Stimulated activated CD4-positive, alpha-beta T cell treated with anti-CD3 and anti-CD28 coated beads, TNF-alpha, amount 100 ng/mL, for 24 hours (primary cell): ENCODE measurements at places on chromosomes 5 and 9.

DNA sequence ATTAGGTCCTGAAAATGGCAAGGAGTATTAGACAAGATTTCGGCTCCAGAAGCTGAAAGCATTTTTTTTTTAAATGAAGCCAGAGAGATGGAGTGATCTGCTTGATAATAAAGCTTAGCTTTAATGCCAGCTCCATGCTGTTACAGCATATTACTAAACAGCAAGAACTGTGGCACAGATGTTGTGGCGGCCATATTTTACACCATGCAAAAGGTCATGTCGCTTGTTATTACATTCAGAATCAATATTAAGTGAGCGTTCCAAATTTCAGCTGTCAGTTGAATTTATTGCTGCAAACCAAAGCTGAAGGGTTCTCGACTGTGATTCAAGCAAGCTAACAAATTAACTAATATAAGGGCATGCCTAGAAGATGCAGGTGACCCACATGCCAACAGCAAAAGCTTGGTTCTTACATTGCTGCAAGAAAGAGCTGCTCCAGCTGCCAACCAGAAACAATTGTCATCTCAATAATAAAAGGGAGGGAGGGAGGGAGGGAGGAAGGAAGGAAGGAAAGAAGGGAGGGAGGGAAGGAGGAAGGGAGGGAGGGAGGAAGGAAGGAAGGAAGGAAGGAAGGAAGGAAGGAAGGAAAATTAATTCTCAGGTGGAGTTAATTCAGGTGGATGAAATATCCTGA lies 517.7 kb upstream of the WWC1 start:
- DNase-seq = no peak

GRCh38 chr5:172730981-172731679 lies 39.9 kb downstream of the DUSP1 start:
- DNase-seq = no peak

DNA sequence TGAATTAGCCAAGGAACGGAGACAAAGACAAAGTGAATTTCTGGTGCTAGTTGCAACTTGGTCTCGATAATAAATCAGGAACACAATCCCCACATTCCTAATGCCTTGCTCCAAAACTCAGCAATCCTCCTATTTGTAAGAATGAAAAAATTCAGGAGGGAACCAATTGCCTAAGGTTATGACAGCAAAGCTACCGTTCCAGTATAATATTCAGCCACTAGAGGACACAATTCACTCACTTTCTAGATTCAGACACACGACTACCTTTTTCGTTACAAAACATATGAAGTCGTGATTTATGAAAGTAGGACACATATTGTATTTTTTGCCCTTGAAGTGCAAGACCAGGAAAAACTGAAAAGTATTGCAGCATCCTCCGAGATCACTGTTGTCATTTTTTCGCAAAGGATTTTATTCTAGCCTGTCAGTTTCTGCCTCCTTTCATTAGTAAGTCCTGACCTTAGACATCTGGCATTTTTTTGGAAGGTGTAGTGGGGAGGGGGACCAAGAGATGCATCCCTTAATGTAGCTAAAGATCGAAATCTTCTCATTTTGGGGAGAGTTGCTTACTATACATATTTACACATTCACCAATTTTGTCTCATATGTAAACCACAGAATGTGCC lies 133.1 kb downstream of the DOCK8 start:
- DNase-seq = no peak

DNA sequence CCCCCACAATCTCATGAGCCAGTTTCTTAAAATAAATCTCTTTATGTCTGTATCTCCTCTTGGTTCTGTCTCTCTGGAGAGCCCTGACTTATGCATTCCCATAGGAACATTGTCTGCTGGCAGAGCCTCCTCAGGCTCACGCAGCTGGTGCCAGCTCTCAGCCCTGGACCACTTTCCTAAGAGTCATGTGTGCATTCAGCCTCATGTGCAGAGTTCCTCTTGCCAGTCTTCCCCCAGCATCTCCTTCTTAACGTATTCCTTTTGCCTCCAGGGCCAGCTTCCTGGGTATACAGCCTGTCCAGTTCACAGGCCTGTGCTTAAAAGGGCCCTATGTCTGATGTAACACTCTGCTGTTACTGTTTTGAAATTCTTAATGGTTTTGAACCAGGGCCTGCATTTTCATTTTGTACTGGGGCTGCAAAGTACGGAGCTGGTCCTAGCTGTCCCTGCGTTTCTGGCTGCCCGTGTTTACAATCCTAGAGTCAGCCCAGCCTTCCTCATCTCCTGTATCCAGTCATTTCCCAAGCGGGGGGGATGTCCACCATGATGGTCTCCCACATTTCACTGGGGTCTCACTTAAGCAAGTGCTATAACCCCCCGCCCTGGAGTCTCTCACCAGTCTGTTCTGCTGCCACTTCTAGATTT lies 18.1 kb downstream of the ANKRD33B start:
- no peak for DNase-seq

DNA sequence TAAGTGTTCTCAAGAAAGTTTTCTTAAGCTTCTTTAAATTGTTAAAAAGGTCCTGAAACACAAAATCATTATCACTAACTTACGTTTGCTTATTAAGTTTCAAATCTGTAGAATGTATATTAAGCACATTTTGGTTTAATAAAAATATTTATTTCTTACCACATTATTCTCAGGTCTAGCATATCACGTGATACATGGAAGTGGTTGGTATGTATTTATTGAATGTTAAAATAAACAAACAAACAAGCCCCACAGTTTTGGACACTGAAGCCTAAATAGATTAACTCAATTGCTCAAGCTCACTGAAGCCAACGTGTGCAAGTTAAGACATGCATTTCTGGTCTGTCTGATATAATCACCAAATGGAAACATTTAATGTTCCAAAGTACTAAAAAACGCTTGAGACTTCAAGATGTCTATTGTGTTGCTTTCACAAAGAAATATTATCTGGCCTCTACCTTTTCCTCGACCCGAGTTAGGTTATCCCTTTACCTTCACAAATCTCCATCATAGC lies 1136.9 kb downstream of the TAF11L14 start:
- no peak for DNase-seq

GRCh38 chr5:51618234-51618633 lies 235.0 kb downstream of the ISL1 start:
- no peak for DNase-seq

DNA sequence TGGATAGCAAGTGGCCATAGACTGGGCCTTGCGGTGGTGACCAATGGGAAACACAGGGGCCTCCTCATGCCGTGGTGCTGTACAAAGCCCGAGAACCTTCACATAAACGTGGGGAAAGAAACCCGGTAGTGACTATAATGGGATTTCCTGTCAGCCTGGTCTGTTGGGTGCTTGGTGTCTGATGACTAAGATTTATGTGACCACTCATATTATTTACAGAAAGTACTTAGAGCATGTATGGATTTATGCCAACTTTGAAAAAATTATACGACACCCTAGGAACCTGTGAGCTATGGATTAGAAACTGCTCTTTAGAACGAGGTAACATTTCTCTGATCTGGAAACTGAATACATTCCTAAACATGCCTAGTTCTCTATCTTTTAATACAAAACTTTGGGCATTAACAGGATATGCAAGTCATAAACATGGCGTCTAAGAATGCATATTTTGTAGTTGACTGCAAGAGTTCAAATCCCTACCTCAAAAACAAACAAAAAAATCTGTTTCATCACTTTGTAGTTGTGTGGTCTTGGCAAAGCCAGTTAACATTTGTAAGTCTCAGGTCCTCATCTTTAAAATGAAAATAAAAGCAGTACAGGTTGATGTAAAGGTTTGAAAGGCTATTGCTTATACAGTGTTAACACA lies 85.4 kb downstream of the TMEM167A start:
- DNase-seq = no peak

- DNase-seq = no peak
These were observed 4.1 kb downstream of the TRIO start for GRCh38 chr5:14147210-14147609.

DNA sequence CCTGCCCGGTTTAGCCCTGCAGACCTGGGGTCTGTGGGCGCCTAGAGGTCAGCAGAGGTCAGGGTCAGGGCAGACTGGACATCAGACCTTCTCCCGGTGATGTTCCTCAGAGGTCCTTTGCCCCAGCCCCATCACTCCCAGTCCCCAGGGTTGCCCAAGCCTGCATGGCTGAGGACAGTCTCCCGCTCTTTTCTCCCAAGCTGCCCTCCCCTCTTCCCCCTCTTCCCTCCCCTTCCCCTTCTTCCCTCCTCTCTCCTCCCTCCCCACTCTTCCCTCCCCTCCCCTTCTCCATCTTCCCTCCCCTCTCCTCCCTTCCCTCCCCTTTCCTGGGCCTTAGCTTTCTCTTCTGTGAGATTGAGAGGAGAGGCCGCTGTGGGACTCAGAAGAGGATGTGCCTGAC lies 10.4 kb downstream of the LHX3 start:
- no peak for DNase-seq

GRCh38 chr5:128681764-128682592 lies 143.9 kb upstream of the FBN2 start:
- no peak for DNase-seq

DNA sequence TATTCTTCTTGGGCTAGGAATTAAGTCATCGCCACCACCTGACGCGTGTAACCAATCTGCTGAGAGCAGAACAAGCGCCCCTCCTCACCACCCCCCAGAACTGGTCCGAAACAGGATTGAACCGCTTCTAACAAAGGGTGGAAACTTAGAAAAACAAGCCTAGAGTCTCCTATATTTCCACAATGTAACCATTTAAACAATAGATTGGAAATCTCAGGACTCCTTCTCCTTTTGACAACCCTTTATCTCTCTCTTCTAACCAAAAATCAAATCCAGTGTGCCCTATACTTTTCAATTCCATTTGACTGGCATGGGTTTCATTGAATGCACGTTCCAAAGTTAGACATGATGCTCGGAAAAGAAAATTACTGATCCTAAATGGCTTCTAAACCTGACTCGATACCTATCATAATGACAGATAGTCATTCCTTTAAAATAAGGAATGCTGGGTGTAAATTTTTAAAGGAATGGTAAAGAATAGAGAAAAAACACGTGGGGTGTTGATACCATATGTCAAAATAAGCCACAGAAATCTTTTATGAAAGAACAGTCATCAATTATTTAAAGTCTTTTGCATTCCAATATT lies 1.2 kb downstream of the ARRDC3 start:
- peak; percentile 61 for DNase-seq

DNA sequence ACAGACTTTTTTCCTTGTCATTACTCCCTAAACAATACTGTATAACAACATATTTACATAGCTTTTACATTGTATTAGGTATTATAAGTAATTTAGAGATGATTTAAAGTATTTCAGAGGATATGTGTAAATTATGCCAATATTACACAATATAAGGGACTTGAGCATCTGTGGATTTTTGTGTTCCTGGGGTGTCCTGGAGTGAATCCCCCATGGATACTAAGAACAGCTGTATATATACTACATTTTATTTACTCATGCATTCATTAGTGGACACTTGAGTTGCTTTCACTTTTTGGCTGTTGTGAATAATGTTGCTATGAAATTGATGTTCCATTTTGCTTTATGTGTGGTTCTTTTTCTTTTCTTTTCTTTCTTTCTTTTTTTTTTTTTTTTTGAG lies 348.8 kb downstream of the SH3GL2 start:
- DNase-seq = no peak

GRCh38 chr9:87425202-87425601 lies 72.5 kb upstream of the DAPK1 start:
- no peak for DNase-seq

GRCh38 chr9:37936376-37936775 lies 32.4 kb upstream of the SLC25A51 start:
- no peak for DNase-seq
